ENCODE measurements at places on chromosomes 6 and 20.

DNA sequence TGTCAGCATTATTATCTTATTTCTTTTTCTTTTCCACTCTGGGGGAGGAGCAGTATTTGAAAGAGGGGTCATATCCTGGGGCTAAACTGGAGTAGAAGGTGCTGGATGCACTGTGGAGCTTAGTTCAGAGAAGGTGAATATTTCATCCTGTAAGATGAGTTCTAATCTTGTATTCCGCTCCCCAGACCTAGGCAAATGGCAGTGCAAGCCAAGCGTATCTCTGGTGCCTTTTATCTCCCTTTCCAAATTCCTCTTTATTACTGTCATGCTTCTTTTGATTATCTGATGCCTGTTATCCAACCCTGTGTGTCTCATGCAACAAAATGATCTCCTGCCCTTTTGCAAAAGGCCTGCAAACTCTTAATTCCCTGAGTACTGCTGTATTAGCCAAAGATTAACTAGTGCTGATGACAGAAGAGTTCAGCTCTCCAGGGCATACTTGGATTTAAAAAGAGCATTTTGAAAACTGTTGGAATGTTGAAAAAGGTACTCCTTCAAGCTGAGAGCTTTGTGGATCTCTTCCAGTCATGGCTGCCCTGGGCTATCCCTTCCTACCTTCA is 138.0 kb downstream of the CARMIL1 start:
- no peak for DNase-seq

GRCh38 chr6:137702791-137703424 is 164.2 kb upstream of the TNFAIP3 start:
- no peak for DNase-seq

DNA sequence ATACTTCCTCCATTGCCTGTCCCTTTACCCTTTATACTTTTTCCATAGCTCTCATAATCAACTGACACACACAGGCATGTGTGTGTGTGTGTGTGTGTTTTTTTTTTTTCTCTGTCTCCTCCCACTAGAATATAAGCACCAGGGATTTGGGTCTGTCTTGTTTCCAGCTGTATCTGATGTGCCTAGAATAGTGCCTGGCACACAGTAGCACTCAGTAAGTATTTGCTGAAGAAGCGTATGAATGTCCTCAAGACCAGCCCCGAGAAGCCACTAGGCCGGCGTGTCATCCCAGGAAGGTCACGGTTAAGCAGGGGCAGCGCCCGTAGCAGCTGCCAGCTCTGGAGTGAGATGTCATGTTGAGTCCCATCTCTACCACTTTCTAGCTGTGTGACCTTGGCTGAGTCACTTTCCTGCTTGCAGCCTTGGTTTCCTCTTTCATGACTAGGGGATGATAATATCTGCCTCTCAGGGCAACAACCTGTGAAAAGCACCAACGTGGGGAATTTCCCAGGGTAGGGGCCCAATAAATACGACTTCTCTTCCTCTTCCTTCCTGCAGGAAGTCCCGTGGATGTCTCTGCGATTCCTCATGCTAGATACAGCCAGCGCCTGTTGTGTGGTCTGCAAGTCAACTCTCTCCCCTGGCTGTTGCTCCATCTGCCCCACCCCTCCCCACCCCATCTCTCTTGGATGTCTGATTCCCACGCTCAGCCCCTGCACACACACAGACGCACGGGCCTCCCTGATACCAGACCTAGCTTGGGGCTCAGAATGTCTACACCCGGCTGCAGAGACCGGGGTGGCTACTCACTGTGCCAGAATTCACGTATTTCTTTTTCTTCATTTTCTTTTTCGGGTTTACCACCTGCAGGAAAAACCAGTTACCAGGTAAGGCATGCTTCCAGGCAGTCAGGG is 58.1 kb downstream of the RAB44 start:
- DNase-seq: no peak

- no peak for DNase-seq
These were observed 30.7 kb downstream of the LYRM4 start for GRCh38 chr6:5230081-5230480.

- DNase-seq: no peak
These were observed 62.5 kb upstream of the PTGIS start for GRCh38 chr20:49630396-49630951.

GRCh38 chr20:37506152-37506725 is 14.8 kb upstream of the NNAT start:
- no peak for DNase-seq

DNA sequence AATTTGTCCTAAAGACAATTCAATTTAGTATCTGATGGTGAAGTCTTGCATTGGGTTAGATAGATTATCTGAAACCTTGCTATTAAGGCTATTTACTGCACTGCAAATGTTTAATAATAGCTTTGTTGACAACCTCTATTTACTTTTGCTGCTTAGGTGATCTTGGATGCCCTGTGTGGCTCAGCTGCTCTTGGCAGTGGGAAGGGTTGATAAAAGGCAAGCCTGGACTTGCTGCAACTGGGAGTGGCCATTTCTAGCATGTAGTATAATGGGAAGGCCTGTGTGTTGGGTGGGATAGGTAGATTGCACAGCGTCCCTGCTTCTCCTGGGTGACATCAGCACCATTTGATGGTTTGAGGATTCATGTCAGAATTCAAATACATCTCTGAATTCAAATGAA is 49.1 kb downstream of the ARMC2 start:
- DNase-seq: no peak

DNA sequence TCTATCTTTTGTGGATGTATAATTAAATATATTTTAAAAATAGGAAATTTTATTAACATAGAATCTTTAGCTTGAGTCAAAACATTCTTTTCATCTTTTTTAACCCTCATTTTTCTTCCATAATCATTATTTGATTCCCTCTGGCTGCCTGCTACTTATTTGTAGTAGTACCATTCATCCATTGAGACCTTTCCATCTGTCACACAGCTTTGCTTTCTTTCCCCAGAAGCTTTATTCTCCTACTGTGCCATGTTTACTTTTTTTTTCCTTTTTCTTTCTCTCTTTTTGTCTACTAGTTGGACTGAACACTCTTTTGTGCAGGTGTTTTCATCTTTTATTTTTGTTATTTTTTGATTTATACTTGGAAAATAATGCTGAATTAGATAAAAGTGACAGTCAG is 522.6 kb upstream of the MMS22L start:
- no peak for DNase-seq

GRCh38 chr6:129476810-129477209 is 233.2 kb downstream of the ARHGAP18 start:
- DNase-seq: no peak

DNA sequence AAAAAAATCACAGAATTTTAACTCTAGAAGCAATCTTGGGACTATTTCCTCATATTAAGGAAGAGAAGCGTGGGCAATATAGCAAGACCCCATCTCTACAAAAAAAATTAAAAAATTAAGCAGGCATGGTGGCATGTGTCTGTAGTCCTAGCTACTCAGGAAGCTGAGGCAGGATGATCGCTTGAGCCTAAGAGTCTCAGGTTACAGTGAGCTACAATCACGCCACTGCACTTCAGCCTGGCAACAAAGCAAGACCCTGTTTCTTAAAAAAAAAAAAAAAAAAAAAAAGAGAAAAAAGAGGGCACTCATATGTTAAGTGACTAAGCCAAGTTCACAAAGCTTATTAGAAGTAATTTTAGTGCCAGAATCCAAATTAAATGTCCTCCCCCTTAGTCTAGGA is 100.8 kb downstream of the SESN1 start:
- DNase-seq: no peak

- no peak for DNase-seq
These were observed 94.5 kb upstream of the STXBP5 start for GRCh38 chr6:147109707-147110106.

DNA sequence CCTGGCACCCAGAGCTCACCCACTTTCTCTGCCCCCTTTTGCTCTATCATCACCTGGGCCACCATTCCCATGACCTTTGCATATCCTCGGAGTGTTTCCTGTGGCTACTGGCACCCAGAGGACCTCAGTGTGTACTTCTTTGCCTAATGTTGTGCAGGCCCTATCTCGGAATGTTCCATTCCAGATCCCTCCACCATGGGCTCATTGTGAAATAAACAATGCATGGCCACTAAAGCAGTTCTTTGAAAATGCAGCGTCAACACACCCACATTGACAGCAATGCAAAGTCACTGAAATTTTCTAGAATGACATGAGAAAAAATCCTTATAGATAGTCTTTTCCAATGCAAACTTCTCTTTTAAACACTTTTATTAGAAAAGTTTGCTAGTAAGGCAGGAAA is 72.9 kb upstream of the AGPAT4 start:
- no peak for DNase-seq

- no peak for DNase-seq
These were observed 74.6 kb upstream of the L3MBTL3 start for GRCh38 chr6:129943637-129944271.

GRCh38 chr6:148780918-148781436 is 34.1 kb downstream of the UST start:
- no peak for DNase-seq

DNA sequence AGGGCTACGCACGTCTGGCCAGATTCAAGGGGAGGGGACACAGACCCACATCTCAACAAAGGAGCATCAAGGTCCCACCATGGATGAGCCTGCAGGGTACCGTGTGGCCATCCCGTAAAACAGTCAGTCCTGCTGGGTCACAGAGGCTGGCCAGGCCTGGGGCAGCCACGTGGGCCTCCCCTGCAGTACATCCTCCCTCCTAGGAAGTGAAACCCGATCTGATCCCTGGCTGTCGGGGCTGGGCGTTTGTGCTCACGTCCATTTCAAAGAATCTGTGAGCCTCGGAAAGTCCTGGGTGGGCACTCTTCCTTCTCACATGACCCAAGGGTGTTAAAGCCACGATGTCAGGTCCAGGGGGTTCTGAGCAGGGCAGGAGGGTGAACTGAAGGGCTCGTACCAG is 14.3 kb downstream of the SULF2 start:
- no peak for DNase-seq

- DNase-seq: no peak
These were observed 172.8 kb upstream of the ARG1 start for GRCh38 chr6:131400054-131400778.

DNA sequence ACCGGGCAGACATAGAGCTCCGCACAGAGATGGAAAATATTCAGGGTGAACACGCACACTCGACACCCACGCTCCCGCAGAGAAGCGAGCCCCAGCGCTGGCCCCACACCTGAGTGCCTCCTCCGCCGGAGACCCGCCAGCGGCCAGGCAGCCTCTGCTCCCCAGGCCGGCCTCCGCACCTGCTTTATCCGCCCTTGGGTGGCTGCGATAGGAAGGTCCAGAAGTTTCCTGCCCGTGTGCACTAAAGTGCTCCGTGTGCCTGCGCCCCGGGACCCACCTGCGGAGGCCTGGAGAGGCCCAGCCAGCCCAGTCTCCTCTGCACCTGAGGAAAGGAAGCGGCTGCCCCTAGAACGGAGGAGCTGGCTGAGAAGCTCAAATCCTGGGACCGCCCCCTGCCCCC is 10.8 kb upstream of the FOXC1 start:
- no peak for DNase-seq

GRCh38 chr20:46302106-46302505 is 6.2 kb downstream of the CDH22 start:
- DNase-seq: no peak

- no peak for DNase-seq
These were observed 569.2 kb downstream of the QKI start for GRCh38 chr6:163983679-163984078.

DNA sequence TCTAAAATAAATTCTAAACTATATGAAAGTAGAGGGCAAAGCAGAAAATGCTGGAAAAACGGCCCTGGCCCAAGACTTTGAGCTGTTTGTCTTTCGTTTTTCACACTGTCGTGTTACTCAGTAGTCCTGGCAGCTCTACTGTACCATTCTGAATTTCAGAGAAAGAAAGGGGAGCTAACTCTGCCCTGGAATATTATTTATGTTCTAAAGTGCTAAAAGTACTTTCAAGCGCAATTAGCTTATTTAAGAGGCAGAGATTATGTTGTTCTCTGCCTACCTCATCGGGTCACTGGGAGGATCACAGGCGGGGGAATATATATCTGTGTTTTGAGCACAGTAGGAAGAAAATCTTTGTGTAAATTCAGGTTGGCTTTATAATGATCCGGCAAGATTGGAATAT is 152.4 kb upstream of the QKI start:
- no peak for DNase-seq

DNA sequence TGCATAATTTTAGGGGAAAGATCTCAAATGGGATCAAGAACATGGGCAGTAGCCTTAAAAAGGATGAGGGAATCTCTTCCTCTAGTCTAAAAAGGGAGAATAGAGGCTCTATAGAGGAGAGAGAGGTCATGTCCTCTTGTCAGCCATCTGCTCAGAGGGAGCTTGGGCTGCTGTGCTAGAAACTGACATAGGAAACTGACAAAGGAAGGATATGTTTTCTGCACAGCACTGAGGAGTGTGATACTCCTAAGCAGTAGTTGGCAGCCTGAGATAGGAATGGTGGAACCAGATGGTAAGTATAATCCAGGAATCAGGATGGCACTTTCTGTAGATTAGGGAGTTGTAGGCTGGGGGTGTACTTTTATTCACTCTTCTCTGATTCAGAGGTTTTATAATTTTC is 59.2 kb downstream of the PTPRA start:
- no peak for DNase-seq

DNA sequence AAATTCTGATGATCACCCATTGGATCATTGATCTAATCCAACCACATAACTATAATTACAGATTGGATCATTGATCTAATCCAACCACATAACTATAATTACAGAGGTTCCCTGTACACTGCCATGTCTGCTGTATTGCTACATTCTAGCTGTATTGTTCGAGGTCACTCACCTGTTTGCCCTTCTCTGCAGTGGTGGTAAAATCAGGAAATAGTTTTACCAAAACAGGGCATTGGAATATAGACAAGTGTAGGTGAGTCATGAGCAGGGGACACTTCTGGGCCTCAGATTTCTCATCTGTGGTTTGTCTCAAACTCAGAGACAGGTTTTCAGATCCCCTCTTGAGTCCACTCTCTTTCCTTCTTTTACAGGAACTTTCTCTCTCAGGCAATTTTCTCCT is 9.0 kb upstream of the AFDN start:
- DNase-seq: no peak

DNA sequence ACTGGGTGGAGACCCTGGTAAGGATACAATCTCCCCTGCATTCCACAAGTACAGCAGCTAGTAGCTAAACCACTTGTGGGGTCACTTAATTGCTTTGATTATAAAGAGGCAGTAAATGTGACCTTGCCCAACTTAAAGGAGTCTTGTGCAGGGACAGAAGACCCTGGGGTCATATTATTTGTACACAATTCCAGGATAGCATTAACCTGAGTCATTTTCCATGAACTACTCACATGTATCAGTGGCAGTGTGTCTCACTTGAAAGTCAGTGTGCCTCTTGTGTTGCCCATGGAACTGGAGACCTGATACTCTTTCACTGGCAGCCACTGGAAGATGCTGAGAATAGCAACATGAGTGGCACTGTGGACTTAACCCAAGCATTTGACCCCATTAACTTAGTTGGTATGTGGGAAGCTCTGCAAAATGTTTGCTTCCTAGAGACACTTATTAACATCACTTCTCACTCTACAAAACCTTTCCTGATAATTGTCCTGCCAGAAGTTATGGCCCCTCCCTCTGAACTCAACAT is 28.9 kb downstream of the CLIC5 start:
- no peak for DNase-seq

GRCh38 chr6:3545156-3545555 is 88.3 kb upstream of the SLC22A23 start:
- DNase-seq: no peak

GRCh38 chr6:21080221-21080620 is 513.3 kb upstream of the SOX4 start:
- DNase-seq: no peak

GRCh38 chr6:20564777-20565176 is 30.5 kb downstream of the CDKAL1 start:
- no peak for DNase-seq

GRCh38 chr6:53731866-53732636 is 62.8 kb upstream of the LRRC1 start:
- DNase-seq: no peak
